ENCODE measurements at places on chromosomes 2 and 18.

DNA sequence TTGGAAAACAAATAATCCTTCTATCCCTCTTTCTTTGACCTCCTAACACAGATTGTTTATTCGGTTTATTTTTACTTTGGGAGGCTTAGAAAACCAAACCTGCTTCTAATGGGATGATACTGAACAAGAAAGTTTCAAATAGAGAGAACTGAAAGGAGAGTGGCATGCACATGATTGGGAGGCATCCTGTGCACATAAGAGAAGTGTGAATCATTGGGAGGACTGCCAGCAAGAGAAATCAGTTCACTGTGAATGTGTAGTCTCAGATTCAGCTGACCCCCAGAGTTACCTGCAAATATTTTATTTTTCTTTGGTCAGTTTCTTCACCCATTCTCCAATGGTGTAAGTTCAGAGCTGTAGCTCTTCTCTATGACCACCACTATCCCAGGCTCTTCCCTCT, 1363.2 kb upstream of the ACVR2A start:
- ATAC-seq, result peak; percentile 83

GRCh38 chr2:206978746-206979145, 39.4 kb downstream of the CPO start:
- no peak for ATAC-seq

DNA sequence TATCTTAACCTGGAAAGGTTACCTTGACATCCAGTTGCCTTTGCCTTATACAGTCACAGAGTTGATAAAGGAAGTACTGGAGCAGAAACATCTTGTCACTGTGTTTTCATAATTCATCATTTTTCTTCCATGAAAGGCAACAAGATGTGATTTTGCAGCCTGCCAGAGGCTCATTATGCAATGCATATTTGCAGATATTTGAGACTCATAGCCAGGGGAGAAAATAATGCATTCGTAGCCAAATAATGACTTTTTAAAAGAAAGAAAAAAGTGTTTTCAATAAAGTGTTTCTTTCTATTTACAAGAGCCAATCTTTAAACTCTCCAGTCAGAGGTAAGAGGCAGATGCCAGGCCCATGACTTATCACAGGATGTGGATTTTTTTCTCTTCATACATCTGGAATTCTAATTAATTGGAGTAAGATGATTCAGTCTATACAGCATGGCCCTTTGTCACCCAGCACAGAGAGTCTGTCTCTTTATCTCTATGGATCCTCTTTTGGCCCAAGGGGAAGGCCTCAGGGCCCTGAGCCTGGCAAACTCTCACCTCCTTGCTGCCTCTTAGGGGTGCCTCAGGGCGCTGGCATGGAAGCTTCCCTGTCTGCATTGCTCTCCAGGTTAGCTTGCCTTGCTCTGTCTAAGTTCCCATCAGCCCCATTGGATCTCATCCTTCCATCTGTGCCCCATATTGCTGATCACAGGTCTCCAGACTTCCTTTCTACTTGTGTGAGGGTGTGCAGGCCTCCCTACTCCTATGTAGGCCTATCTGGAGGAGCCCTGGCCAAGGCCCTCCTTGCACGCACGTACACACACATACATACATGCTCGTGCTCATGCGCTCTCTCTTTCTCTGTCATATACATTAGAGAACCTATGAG, 247.7 kb downstream of the TPGS2 start:
- peak; percentile 86 for ATAC-seq

- no peak for ATAC-seq
Observed at GRCh38 chr2:145043399-145043834, 523.5 kb upstream of the ZEB2 start.

DNA sequence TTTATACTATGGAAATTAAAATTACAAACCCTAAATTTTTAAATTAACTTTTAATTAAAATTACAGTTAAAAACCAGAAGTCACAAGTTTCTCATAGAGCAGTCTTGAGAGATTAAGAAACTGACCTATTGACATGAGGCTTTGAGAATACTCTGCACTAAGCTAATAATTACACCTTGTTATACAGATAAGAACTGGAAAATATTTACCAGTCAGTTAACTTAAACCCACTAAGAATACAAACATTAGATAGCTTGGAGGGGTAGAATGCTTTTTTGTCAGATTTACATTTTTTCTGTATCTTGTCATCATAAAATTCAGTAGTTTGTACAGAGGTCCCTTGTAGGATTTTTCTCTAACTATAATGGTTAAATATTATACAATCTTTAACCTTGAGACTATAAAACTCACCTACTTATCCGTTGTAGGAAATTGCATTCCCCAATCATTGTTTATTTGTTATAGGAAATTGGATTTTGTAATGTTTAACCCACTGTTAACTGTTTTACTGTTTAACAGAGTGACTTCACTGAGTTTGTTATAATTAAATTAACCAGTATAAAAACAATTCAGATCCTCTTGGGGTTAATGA, 219.7 kb upstream of the PKDCC start:
- ATAC-seq, result no peak

- ATAC-seq, result peak; percentile 64
Observed at GRCh38 chr18:13374468-13375301, 156.1 kb downstream of the LDLRAD4 start.

DNA sequence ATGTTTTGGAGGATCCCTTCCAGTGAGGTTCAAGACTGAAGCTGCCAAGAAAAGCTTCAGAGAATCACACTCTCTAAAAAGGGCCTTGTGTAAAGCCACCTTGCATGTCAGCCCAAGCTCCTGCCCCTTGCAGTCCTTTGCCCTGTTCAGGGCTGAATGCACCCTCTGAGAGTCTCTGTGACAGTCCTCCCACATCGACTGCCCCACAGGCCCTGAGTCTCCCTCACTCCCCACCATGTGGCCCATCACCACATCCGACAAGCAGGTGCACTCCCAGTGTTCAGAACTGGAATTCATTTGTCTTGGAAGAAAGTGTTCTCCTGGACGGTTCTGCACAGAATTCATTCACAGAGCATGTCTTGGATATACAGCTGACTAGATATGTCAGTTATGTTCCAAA, 31.0 kb downstream of the BCL11A start:
- no peak for ATAC-seq

DNA sequence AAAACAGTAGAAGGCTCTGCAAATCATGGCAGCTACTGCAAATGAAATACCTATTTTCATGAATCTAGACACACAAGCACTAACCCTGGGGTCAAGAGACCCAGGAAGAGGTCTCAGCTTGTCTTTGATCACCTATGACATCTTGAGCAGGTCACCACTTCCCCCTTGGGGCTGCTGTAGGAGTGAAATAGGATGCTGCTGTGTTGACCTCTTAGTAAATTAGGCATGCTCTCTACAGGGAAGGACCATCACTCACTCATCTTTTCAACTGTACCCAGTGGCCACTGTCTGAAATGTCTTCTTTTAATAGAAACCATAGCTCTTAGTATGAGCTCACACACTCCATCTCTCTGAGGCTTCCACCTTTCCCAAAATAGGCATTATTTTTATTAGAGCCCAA, 83.8 kb downstream of the NCK2 start:
- ATAC-seq, result no peak

GRCh38 chr2:11597538-11598225, 63.8 kb downstream of the GREB1 start:
- no peak for ATAC-seq

GRCh38 chr2:44550561-44550960, 188.8 kb downstream of the CAMKMT start:
- no peak for ATAC-seq

GRCh38 chr2:134289225-134289624, 35.4 kb downstream of the MGAT5 start:
- ATAC-seq, result no peak

- ATAC-seq, result no peak
Observed at GRCh38 chr2:85534881-85535280, 4.1 kb upstream of the MAT2A start.

DNA sequence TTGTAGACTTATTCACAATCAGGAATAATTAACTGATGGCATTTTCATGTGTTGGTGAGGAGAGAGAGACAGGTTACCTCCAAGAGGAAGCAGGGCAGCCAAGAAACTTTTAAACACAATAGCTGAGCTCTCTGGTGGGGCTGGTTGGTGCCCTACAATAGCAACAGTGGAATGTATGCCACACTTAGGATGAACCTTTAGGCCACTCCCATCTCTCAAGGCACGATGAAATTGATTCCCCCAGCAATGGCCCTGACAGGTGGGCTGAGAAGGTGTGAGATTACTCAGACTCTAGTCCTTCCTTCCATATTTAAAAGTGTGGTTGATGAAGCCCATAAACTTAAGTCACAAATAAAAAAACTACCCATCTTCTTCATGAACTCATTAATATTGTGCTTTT, 219.4 kb upstream of the CYRIA start:
- no peak for ATAC-seq

DNA sequence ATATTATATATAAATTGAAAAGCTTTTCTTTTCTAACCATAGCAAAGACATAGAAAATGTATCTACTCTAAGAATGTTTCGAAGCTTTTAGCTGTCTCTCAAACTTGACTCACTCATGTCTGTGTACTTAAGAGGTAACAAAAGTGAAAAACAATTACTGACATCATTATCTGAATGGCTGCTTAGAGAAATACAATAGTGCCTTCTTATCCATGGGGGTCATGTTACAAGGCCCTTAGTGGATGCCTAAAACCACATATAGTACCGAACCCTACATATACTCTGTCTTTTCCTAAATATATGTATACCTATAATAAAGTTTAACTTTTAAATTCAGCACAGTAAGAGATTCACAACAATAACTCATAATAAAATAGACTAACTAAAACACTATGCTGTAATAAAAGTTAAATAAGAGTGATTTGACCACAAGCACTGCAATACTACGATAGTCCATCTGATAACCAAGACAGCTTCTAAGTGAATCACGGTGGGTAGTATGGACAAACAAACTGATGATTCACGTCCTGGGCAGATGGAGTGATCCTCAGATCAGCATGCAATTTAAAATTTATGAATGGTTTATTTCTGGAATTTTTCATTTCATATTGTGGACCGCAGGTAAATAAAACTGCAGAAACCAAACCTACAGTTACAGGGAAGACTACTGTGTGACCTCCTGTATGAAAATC, 246.2 kb downstream of the XIRP2 start:
- peak; percentile 96 for ATAC-seq

GRCh38 chr2:13158466-13158865, 441.7 kb downstream of the TRIB2 start:
- no peak for ATAC-seq

GRCh38 chr2:102880731-102881130, 118.9 kb downstream of the TMEM182 start:
- ATAC-seq, result no peak

GRCh38 chr2:182522972-182523473, 96.2 kb upstream of the PDE1A start:
- no peak for ATAC-seq

- ATAC-seq, result no peak
Observed at GRCh38 chr2:187050409-187050998, 201.5 kb upstream of the ZSWIM2 start.

- ATAC-seq, result no peak
Observed at GRCh38 chr2:226636586-226636985, 163.0 kb downstream of the IRS1 start.

DNA sequence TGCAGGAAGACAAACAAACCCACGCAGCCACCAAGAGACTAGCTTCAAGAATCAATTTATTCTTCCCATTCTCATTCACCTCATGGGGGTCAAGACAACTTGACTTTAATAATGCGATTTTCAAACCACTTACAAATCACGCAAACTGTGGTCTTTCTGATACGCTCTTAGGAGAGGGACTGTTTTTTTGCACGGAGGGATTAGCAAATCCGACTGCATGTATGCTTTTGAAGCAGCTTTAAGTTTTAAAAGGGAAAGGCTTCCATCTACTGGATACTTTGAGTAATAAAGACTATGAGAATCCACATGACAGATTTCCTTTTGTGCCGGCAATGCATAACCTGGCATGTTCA, 322.9 kb upstream of the KCNJ3 start:
- peak; percentile 64 for ATAC-seq

- no peak for ATAC-seq
Observed at GRCh38 chr18:46301571-46301970, 197.4 kb downstream of the HAUS1 start.

GRCh38 chr2:21382701-21383520, 259.1 kb downstream of the TDRD15 start:
- no peak for ATAC-seq

DNA sequence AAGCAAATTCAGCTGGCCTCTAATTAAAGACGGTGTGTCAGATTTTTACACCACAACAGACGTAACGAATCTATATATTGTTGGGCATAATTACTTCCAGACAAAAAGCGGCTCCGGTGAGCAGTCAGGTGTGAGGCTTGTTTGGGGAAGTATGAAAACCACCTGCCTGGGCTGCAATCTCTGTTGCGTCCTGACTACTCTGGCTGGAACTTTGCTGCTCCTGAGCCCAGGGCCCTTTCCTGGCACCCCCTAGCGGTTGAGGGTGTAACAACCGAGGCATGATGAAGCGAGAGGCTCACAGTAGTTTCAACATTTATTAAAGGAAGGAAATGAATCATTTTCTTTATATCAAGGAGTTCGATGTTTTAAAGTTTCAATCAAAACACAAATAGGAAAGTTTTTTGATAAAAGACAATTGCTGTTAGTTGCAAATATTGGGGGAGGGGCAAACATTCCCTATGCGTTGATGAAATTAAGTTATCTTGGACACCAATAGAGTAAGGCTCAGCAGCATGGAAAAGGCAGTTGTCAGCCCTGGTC, 10.6 kb upstream of the ITGB6 start:
- peak; percentile 14 for ATAC-seq

DNA sequence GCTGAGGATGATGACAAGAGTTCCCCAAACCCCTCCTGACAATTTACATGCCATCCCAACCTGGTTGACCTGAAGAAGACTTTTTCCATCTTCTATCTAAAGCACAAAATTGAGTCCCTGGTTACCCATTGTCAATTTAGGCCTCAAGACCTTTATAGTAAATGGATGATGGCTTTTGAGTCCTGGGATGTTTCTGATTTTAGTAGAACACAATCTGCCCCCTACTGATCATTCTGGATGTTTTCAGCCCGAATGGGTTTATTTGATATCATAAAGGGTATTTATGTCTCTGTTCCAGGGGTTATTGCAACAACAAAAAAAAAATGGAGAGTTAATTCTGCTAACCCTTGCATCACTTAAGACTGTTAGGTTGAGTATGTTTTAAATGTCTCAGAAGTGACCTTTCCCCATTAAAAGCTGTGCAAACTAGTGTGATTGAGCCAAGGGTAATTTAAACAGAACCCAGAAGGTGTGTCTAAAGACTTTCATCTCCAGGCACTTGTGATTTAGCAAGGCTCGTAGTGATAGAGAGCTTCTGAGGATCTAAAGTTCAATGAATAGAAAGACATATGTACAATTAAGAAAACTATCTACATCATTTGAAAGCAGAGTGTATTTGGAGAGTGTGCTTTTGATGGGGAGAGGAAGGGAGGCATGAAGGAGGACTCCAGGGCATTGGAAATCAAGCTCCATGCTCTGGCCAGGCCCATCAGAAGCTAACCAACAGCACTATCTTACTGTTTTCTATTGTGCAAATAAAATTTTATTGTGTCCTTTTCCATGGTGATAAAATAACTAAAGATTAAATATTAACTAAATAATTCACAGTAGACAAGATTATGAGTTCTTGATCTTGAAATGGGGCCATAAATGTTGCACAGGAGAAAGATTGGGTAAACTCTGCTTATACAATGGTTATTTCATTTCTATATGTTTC, 96.6 kb upstream of the NOSTRIN start:
- ATAC-seq, result peak; percentile 70

Data from SK-N-SH treated with all-trans-retinoic acid at 6 μM for 48 hours (cell line).